SK-MEL-5 (cell line): ENCODE measurements at places on chromosomes 5 and 9.

DNA sequence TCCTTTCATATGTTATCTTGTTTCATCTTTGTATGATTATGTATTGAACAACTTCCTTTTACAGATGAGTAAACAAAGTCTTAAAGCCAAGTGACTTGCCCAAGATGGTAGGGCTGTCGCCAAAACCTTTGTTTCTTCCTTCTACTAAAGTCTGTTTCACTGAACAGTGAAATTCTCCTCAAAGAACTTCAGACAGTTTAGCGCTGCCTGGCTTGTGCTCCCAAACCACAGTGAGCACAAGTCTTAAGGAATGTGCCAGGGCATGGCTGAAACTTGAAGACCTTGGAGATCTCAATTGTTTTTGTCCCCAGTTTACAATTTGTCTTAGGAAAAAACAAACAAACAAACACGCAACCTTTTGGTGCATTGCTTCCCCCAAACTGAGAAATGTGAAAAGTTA, 273.5 kb downstream of the CRB2 start:
- no peak for DNase-seq

GRCh38 chr5:107532916-107533315, 137.8 kb downstream of the EFNA5 start:
- no peak for DNase-seq

GRCh38 chr9:116153765-116154333, at the start of gene PAPPA:
Gene PAPPA (plus strand): TSS chr9:116153791. CDS start chr9:116154173, 382 bp downstream.
- DNase-seq = no peak

GRCh38 chr5:67166460-67167285, 29.9 kb downstream of the CD180 start:
- DNase-seq = peak; percentile 16

- peak; percentile 48 for DNase-seq
Measured at GRCh38 chr5:127867022-127867783, 164.0 kb downstream of the CCDC192 start.

DNA sequence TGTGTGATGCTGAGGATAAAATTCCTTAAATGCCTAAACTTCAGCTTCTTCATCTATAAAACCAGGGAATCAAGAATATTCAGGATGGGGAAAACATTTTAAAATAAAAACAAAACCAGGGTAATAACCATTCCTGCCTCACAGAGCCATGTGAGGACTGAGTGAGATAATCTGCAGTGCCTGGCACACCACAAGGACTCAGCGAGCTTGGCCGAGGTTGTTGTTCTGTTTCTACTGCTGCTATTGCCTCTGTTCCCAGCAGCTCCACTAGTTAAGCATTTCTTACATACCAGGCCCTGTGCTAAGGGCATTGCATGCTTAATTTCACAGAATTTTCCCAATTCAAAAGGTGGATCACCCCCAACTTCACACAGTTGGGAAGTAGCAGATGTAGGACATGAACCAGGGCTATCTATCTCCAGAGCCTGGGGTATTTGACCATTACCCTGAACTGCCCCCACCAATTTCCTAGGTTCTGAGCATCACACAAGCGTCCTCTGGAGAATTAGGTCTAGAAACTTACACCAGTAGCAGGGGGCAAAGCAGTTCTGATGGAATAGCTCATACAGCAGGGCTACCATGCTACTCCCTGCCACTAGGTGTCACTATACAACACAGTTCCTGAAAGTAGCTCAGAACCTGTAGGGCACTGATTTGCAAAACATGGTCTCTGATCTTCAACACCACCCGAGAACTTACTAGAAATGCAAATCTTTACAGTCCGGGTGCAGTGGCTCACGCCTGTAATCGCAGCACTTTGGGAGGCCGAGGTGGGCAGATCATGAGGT, 74.3 kb downstream of the LRSAM1 start:
- peak; percentile 62 for DNase-seq

DNA sequence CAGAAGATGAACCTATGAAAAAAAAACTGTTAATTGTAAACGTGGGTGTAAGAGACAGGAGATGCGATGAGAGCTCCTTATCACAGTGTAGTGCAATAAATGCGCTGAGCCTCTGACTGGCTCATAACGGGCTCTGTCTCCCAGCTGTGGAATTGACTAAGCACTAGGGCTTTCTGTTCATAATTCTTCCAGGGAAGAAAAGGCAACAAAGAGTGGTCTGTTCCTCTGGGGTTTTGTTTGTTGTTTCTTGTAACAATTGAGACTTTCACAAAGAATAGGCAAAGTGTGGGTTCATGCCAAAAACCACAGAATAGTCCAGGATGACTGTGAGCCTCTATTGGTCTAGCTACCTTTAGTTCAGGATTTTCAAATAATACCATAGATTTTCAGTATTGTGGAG, 39.4 kb downstream of the UBE2QL1 start:
- peak; percentile 92 for DNase-seq

GRCh38 chr5:153096381-153096780, 394.1 kb upstream of the GRIA1 start:
- DNase-seq = no peak

- peak; percentile 28 for DNase-seq
Measured at GRCh38 chr9:9791611-9792010, 821.2 kb downstream of the PTPRD start.

- DNase-seq = peak; percentile 72
Measured at GRCh38 chr9:100222674-100223073, 123.6 kb downstream of the INVS start.

DNA sequence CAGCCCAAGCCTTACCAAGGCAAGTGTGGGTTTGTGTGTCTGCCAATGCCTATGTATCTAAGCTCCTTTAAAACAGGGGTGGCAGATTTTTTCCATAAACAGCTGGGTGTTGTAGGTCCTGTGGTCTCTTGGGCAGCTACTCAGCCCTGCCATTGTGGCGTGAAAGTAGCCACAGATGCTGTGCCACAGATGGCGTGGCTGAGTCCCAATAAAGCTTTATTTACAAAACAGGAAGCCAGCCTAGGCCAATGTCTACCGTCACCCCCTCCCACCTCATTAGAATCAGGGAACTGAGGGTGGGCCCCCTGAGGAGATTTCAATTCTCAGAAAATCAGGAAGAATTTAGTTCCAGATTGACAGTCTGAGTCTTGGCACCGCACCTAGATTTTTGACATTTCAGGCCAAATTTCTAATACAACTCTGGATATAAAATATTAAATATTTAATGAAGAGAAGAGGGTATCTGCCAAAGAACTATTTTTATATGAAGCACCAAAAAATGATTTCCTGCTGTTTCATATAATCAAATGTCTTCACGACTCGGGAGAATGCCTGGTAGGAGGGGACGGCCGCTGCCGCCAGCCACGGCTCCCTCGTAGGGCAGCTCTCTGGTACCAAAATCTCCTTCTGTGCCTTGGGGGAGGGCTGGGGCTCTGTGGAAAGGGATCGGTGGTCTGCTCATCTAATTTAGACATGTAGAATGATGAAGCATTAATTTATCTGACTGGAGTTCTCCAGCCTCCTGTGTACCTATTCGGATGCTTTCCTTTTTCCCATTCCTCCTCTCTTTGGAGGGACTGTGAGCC, 420.9 kb downstream of the IRX2 start:
- no peak for DNase-seq

DNA sequence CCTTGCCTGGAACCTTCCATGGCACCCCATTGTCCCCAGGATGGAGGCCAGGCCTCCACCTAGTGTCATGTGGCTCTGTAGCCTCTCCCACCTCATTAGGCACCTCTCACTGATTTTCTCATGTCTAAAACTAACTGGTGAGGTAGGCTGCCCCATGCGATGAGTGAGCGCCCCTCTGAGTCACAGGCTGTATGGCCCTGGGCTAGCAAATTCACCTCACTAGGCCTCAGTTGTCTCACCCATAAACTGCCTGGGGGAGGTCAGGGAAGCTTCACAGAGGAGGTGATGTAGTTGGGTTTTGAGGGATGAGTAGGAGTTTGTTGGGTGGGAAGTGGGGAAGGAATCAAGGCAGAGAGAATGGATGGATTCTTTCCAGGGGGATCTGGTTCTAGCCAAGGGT, 8.8 kb downstream of the RXRA start:
- peak; percentile 6 for DNase-seq

- DNase-seq = peak; percentile 55
Measured at GRCh38 chr9:135501261-135502167, 1.0 kb downstream of the MRPS2 start.

DNA sequence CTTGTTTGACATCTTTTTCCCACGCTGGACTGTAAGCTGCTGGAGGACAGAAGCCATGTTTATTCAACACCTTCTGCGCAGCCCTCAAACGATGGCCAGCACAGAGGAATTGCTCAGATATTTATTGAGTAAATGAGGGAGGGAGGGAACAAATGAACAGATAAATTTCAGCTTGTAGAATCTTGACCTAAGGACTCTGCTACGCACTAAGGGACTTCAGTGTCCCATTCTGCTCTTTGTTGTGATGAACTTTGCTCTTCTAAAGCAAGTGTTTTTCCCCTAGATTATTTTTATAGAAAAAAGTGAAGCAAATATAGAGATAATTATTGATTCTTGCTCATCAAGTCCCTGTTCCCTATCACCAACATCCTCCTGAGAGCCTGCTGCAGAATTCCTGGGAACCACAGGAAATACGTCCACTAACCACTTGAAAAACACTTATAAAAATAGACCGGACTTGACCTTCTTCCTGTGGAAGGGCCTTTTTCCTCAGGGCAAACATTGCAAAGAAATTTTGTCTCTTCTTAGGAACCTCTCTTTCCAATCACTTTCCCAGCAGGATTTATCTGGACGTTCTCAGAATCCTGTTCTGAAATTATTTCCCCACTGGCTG, 54.9 kb downstream of the FGF1 start:
- DNase-seq = peak; percentile 47

DNA sequence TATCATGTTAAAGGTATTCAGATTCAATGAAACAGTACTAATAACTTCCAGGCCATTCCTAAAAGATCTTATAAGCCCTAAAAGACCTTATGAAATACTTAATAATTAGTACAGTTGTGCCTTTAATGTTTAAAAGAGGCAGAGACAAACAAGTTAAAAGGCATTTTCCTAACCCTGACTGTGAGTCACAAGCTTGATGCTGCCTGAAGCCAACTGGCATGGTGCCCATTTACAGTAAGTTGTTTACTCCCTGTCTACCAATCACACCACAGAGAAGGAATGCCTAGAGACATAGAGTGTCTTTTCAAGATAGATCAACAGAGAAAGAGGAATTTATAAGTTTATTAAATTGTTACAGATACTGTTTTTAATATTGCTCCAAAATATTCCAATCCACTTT, 47.8 kb downstream of the NR3C1 start:
- peak; percentile 95 for DNase-seq
